ENCODE measurements at places on chromosomes 3 and 15.

GRCh38 chr3:107634099-107634489 is 111.3 kb downstream of the BBX start:
- DNase-seq: no peak

DNA sequence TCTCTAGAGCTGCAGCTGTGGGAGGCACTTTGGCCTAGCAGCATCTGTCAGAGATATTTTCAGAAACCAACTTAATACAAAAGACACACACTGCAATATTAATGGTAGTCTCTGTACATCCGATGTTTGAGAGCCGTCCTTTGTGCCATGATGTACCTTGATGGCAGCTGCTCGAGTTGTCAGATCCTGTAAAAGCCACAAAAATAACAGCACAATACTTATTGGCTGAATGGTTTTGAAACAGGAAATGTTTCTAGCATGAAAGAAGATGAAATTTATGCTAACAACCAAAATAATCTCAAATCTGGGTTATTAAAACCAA is 445.5 kb upstream of the TBL1XR1 start:
- DNase-seq: no peak

GRCh38 chr15:92914768-92915221 is 14.7 kb downstream of the CHD2 start:
- no peak for DNase-seq

- no peak for DNase-seq
Measured at GRCh38 chr15:72342385-72342784, 22.4 kb upstream of the CELF6 start.

DNA sequence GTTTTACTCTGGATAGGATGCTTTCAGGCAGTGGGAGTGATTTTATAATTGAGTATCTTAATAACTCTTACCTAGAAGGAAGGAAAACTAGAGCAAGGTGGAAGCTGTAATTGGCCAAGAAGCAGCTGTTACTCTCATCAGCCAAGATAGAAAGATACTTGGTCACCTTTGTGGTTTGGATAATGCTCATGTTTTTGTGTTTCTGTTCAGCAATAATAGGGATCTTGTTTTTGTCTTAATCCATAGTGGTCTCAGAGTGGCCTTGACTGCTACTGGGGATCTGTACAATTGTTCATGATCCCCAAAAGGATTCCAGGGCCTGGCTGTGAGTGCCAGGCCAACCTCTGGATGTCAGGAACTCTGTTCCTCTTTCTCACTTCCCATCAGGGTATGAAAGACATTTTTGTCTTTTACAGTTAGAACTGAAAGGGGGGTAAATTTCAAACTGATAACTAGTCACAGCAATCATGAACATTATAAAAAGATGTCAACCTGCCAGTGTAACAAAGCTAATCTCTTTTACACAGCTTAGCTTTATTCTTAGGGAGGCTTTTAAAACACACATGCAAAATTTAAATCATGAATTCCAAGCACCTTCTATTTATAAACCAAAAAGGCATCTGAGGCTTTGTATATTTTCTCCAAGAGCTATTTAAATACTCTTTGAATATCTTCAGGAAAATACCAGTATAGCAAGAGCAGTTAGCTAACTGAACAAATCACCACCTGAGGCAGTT is 6.0 kb downstream of the UBL7 start:
- DNase-seq: no peak

- DNase-seq: no peak
Measured at GRCh38 chr15:68589053-68589452, 10.3 kb downstream of the CORO2B start.

DNA sequence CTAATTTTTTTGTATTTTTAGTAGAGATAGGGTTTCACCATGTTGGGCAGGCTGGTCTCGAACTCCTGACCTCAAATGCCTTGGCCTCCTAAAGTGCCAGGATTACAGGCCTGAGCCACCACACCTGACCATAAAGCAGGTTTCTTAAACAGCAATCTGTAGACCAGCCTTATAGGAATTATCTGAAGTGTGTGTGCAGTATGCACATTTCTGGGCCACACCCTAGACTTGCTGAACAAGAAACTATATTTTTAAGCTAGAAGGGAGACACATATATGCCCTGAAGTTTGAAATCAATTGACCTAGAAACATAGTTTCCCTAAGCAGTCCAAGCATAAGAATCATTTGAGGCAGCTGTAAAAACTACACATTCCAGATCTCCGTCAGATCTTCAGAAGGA is 805.7 kb downstream of the TUSC7 start:
- DNase-seq: no peak

- DNase-seq: no peak
Measured at GRCh38 chr3:156483961-156484787, 70.7 kb downstream of the SSR3 start.

DNA sequence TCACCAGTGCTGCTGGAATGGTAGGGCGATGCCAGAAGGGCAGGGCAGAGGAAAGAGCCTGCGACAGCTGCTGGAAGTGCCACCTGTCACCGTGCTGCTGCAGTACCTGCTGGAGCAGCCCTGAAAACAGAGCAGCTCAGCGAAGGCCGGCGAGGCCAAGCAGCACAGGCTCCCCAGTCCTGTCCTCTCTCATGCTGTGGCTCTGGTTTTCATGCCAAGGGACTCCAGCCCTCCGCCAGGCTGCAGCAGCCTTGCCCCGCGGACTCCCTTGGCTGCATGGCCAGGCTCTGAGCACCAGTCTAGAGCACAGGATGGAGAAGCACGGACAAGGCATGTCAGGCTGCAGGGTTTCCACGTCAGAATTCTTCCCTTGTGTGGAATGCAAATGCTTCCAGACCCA is 43.9 kb downstream of the ADCY5 start:
- no peak for DNase-seq

DNA sequence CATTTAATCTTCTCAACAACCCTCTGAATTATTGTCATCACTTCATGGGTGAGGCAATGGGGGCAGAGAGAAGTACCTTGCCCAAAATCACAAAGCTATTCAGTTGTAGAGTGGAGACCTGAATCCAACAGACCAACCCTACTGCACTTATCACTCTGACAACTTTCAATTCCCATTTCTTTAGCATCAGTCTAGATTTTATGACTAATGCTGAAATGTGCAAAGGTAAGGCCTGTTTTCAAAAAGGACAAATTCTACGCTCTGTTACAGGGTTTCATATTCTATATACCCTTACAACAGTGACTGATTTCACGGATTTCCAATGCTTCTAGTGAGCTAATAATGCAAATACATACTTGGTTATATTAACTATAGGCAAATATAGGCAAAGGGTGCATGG is 286.0 kb downstream of the ADAMTS17 start:
- DNase-seq: no peak

DNA sequence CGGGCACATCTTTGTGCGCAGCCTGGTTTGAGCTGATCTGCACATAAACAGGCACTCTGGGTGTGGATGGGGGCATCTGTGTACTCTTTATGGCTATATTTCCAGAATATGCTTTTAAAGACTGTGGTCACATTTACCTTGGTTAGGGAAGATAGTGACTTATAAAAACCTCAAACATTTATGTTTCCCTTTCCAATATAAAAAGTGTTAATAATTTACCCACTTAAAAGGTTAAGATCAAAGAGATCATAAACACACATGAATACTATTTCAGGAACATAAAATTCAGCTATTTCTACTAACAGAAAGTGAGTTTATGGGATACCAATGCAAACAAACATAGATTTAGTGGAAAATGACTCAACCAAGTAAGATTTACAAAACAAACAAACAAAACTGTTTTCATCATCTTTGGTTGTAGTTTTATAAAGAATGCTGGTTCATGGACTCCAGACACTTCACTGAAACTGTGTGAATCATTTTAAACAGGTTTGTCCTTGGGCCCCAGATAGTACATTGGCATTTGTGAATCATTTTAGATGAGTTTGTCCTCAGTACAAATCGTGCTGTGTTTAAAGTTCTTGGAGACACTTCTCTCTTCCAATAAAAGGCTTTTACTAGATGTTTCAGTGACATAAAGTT is 253.5 kb upstream of the CTDSPL start:
- no peak for DNase-seq

DNA sequence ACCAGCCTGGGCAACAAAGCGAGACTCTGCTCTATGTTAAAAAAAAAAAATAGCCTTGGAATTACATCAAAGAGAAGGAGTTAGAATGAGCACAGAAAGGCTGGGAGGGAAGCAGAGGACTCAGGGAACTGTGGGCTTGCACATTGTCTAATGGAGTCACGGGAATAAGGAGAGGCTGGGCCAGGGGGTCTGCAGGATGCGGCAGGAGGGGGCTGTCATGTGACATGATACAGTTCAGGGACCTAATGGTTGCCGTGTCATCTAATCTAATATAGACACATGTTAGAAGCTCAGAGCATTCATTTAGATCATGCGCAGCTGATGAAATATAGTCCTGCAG is 32.5 kb downstream of the GRK7 start:
- DNase-seq: no peak

DNA sequence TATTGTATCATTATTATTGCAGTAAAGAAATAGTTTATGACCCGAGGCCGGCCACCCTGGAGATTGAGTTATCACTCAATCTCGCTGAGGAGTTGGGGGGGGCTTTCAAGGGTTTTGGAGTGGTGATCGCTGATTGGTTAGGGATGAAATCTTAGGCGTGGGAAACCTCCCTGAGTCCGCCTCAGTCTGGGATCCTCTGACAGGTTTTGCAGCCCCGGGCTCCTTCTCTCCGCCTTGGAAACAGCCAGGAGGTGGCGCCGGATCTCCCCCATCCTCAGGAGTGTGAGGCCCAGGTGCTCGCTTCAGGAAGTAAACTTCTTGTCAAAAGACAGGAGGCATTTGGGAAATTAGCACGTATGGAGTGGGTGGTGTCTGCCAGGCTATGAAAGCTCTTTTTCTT is 41.1 kb upstream of the SEC61A1 start:
- no peak for DNase-seq

DNA sequence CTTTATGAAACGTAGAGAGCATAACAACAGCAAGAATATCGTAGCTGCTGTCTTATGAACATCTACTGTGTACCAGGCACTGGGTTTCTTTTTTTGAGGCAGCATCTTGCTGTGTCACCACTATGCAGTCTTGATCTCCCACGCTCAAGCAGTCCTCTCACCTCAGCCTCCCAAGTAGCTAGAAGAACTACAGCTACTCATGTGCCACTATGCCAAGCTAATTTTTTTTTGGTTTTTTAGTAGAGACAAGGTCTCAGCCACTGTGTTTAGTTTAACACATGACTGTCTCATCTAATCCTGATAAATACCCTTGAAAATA is 129.9 kb downstream of the VGLL4 start:
- DNase-seq: no peak

DNA sequence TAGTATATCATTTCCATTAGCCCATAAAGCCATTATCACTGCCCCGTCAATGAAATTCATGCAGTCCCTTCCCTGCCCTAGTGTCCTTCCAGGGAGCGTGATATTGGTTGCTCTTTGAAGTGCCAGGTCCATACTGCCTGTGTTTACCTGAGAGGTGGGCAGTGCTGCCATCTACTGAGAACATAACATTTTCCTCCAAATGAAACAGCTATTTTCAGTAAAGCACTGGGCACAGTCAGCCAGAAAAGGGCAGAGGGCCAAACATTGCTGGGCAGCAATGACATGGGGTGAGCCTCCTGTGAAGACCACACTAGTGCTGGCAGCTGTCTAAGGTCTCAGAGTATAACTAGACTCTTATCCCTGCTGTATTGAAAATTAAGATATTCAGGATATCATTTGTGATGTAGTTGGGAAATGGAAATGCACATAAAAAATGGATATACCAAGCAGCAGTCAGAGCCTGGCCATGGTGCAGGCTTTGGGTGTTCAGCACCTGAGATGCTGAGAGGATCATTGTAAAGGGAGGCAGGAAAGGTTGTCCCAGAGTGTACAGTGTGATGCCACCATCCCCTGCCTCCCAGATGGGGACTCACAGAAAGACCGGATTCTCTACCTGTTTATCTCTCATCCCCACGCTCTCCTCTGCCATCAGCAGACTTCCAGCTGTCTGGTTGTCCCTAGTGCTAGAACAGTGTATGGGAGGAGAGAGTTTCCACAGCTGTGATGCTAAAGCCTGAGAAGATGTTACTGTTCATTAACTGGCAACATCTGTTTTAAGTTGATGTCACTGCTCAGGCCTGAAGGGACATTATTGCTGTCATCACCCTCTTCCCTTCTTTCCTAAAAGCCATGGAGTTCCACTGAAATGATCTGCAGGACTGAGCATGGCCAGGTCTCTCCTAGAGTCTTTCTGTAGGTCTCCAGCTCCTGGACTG is 108.8 kb downstream of the ARNT2 start:
- DNase-seq: no peak

DNA sequence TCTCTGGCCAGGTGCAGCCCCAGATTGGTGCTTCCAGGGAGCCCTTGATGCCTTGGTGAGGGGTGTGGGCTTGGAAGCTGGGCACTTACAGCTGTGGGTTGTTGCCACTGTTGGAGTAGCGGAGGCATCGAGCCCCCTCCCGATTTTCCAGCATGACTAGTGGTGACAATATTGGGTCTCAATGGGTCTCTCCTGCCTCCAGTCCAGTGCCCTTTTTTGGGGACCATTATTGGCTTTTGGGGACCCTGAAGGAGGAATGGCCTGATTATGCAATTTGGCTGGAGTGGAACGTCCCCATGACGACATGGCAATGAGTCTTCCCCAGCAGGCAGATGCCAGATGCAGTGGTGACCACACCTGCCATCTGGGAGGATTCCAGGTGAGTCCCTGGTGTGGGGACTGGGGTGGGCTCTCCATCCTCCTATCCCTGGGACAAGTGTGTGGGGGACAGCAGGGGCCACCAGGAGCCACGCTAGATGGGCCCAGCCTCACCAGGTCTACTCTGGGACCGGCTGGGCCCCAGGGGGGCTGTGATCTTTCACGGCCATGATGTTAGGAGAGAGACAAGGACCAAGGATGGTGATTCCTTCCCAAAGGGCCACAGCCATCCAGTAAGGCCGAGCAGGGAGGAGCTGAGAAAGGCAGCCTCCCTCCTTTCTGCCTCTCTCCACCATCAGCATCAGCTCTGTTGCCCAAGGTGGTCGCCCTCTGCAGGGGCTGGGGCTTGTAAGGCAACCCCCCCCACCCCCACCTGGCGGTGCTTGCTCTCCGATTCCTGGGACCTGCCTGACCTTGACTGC is 196.8 kb downstream of the GOLGA6L6 start:
- DNase-seq: no peak

GRCh38 chr3:197584733-197585132 is 29.0 kb upstream of the BDH1 start:
- no peak for DNase-seq

DNA sequence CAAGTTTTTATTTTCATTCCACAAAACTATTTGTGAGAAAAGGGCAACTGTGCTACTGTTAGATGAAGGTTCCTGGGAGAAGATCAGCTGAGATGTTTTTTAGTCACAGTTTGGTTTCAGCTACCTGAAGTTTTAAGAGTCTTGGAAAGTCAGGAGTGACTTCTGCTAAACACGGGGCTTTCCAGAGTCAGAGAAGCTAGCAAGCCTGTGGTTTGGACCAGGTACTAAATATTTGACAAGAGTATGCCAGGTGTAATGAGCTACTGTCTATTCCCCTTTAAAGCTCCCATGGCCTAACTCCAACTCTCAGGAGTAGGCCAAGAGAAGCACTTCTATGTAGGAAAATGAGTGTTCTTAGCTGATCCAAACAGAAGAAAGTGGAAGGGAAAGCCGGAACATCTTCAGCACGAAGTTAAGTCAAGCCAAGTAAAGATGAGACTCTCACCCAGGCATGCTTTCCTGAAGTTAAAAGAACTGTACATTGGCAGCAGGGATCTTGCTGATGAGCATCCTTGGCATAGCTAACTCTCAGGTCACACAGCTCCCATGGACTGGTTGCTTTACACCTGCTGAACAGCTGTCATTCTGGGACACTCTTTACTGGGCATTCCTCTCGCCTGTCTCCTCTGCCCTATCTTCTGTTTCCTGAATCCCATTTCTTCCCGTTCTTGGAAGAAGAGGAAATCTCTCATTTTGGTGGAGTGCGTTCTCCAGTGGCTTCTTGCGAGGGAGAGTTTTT is 22.5 kb downstream of the TM4SF18 start:
- no peak for DNase-seq

GRCh38 chr3:101387351-101387750 is 67.0 kb upstream of the IMPG2 start:
- no peak for DNase-seq
